ENCODE measurements at places on chromosomes 1 and 21.

- DNase-seq = no peak
These were observed 50.9 kb downstream of the ITPKB start for GRCh38 chr1:226688056-226688748.

GRCh38 chr1:234629026-234629425 lies 19.0 kb upstream of the IRF2BP2 start:
- DNase-seq = no peak

DNA sequence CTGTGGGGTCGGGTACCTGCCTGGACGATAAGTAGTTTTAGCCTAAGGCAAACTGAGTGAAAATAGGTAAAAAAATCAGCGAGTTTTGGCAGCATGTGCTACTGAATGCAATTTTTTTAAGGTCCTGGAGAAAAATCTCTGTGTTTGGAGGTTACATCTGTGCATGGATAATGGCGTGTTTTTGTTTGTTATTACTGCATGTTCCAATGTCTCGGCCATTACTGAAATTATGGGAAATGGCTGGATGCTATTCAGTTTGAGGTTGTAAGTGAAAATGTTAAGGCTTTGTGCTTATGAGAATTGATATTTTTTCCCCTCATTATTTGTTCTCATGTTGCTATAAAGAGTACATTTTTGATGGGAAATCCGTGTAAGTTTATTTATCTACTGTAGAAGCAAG lies 441.7 kb downstream of the PRDM2 start:
- DNase-seq = no peak

GRCh38 chr1:146016891-146017290 lies 4.6 kb downstream of the HJV start:
- no peak for DNase-seq

GRCh38 chr1:65904681-65905083 lies 112.0 kb downstream of the PDE4B start:
- no peak for DNase-seq

DNA sequence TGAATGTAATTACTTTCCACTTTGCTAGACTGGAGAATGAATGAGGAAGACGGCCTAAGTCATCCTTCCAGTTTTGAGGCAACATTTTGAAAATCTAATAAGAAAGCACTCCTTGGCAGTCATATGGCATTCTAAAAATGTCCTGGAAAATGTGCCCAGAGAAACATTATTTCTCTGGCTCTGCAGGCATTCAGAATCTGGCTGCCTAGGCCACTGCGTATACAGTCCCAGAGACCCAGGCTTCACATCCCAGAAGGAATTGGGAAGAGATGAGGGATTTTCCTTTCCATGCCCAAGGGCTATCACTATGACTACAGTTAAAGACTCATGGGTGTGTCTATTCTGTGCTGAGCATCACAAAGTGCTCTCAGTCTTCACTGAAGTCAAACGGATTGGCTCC lies 92.9 kb downstream of the BEND5 start:
- DNase-seq = no peak

DNA sequence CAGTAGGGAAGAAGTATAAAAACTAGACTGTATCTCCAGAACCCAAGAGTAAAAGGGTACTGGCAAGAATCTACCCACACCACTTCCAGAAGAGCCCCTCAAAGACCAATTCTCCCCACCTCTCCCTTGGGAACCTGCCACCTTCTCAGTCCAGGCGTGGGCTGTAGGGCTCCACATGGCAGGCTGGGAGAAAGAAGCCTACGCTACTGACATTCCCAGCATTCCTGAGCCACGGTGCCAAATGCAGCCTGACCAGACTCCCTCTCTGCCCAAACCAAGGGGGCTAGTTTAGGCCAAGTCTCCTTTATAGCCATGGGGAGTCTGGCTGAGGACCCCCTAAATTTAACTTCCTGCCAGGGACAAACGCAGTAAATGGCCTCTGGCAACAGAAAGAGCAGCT lies 2.0 kb downstream of the UBE2Q1 start:
- no peak for DNase-seq

GRCh38 chr1:109391626-109392025 lies 6.1 kb downstream of the SORT1 start:
- DNase-seq = no peak

- peak; percentile 25 for DNase-seq
These were observed 15.7 kb upstream of the RCAN1 start for GRCh38 chr21:34630536-34631143.

DNA sequence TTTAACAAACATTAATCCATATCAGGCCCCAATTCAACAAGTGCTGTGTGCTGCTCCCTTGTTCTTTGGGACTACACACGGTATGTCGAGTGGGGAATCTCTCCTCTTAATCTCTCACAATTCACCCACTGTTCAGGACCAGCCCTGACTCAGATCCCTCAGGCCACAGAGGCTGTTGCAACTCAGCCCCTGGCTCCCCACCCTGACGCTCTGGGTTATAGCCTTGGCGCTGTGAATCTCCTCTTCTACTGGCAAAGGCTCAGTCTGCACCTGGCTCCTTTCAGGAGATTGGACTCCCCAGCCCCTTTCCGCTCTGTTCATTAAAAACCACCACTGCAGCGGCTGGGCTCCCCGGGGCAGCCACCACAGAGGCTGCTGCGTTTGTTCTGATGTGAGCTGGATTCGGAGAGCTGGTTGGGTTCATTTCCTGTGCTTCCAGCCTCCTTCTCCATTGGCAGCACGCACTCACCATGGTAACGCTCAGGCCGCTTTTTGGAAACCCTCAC lies 13.0 kb downstream of the CAPN8 start:
- no peak for DNase-seq

GRCh38 chr1:67690018-67690363 lies 5.0 kb downstream of the GADD45A start:
- DNase-seq = no peak
